ENCODE measurements at places on chromosomes 12 and 14.

- DNase-seq = no peak
Observed at GRCh38 chr14:104817930-104818713, 17.2 kb downstream of the ZBTB42 start.

- DNase-seq = no peak
Observed at GRCh38 chr12:63070709-63071108, 80.3 kb downstream of the AVPR1A start.

DNA sequence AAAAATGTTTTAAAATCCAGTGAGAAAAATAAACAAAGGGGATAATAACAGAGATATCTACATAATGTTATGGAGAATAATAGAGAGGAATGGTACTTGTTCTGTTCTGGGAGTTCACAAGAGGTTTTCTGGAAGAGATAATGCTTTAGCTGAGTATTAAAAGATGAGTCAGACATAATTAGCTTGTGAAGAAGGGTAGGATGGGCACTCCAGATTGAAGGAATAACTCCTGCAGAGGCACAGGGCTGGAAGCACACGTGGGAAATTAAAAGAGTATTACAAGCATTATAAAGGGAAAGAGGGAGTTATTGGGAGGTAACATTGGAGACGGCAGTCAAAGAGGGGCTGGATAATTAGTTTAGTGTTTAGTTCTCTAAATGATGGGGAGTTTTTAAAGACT, 124.9 kb upstream of the BTG1 start:
- no peak for DNase-seq

DNA sequence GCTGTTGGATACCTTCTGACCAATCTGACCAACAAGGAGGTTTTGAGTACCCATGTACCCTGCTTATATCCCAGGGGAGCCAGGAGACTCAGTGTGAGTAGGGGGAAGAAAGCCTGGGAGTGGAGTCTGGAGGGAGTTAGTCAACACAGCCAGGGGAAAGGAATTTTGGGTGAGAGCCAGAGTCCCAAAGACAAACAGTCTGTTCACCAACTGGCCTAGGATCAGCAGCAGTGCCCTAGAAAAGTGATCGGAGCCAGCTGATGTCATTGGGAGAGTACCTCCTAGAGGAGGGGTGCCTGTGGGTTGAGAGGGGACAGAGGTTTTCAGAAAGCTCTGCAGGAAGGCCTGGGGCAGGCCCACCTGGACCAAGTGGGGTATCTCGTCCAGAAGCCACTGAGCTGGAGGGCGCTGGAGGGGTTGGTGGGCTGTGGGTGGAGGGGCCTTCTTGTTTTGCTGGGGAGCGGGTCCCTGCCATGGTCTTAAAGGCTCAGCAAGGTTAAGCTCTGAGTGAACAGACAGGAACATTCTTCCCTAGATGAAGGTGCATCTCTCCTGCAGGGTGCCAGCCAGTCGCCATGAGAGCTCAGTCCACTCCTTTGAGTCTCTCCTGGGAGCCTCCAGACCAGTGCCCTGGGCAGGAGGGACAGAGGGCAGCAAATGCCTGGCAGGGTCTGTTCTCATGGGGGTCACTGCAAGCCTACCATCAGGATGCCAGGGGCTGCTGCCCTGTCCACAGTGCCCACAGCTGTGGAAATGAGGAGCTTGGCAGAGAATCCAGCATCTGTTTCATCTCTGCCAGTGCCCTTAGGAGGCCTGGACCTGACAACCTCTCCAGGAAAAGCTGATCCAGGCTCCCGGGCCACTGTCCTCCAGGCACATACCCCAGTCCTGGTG, 63.6 kb downstream of the CHGA start:
- no peak for DNase-seq

GRCh38 chr14:30896435-30896834, 22.1 kb downstream of the COCH start:
- DNase-seq = no peak

DNA sequence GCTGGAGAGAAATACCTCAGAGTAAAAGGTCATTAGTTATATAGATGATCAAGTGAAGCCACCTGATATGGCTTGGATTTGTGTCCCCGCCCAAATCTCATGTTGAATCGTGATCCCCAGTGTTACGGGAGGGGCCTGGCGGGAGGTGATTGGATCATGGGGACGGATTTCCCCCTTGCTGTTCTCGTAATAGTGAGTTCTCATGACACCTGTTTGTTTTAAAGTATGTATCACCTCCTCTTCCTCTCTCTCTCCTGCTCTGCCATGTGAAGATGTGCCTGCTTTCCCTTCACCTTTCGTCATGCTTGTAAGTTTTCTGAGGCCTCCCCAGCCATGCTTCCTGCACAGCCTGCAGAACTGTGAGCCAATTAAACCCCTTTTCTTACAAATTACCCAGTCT, 124.8 kb downstream of the FOXA1 start:
- no peak for DNase-seq

Data from KBM-7 (cell line).